ENCODE measurements at places on chromosomes 2 and 18.

GRCh38 chr2:54284826-54285225 is 28.8 kb upstream of the TSPYL6 start:
- DNase-seq = no peak

- peak; percentile 26 for DNase-seq
These were observed 640 bp downstream of the SLC39A6 start for GRCh38 chr18:36128530-36128870.

DNA sequence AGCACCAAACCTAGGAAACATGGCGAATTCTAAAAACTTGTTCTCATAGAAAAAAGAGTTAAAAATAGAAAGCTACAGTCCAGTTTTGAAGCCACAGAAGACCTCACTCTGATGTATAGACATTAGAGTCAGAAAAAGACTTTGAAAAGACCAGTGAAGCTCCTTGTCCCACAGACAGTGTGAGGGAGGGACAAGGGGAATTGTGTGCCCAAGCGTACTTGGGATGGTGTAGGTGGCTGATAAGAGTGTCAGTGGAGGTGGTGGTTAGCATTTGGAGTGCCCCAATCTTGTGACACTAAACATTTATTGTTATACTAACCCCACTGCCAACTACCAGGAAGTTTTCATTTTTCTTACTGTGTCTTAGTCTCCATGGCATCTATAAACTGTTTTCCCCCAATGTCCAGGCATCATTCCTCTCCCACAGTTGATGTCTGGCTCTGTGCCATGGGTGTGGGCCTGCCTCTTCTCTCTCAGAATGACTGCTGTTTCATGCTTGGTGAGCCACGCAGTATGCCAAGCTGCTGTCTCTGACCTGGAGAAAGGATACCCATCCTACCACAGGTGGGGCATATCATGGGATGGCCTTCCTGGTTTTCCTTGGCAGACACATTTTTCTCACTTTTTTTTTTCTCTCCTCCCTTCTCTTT is 161.4 kb downstream of the RPIA start:
- no peak for DNase-seq

DNA sequence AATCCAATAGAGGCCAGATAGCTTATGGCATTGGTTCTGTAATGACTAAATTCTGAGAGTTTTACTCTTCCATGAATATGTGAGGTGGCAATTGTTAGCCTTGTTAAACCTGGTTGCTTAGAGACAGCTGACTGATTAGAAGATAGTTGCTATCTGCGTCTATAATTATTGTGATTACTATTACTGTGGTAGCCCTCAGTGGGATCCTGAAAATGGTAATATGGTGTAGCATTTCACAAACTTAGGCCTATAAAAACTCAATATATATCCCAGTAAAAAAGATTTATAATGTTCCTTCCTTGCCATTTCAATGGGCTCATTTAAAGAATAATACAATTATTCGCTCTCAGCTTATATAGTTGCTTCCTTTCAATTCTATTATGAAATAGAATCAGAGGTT is 405.8 kb upstream of the CDH2 start:
- DNase-seq = no peak

- DNase-seq = no peak
These were observed 33.9 kb downstream of the PRPF40A start for GRCh38 chr2:152683400-152683799.

GRCh38 chr2:112164876-112165275 is 26.7 kb downstream of the FBLN7 start:
- no peak for DNase-seq

Measured in fibroblast of skin of right quadriceps (primary cell).